NT2/D1 (cell line): ENCODE measurements at places on chromosomes 2 and 18.

DNA sequence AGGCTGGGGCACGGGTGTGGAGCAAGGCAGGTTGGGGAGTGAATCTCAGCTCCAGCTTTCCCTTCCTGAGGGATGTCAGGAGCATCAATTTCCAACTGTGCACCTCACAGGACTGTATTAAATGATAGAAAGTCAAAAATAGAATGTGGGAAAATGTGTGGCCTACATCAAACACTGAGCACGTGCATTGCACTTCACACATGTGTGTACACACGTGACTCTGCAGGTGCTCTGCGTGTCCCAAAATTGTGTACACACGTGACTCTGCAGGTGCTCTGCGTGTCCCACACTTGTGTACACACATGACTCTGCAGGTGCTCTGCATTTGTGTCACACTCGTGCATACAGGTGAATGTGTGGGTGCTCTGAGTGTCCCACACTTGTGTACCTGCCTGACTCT, 577.2 kb upstream of the SALL3 start:
- no peak for DNase-seq

- DNase-seq: no peak
Measured at GRCh38 chr2:20425371-20425881, 21.4 kb upstream of the RHOB start.

- DNase-seq: no peak
Measured at GRCh38 chr2:47172156-47172921, 17.2 kb upstream of the STPG4 start.

DNA sequence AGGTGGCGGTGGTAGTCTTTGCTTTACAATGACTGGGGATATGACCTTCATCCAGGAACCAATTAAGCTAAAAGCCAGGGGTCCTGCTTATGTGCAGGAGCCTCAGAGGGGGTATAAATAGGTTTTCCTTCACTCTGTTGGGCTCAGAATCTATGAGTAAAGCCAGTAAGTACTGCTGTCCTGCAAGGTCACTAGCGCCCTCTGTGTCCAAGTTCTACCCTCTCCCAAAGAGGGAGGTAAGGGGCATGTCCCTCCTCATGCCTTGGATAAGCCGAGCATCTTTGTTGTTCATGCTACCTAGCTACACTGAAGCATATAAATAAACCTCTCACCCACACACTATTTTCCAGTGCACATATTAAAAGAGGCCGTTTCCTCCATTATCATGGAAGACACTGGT, 79.4 kb downstream of the SPRED2 start:
- DNase-seq: no peak

GRCh38 chr2:128502200-128502599, 183.5 kb upstream of the HS6ST1 start:
- no peak for DNase-seq

GRCh38 chr18:74446178-74446577, 10.9 kb downstream of the DIPK1C start:
- DNase-seq: no peak

DNA sequence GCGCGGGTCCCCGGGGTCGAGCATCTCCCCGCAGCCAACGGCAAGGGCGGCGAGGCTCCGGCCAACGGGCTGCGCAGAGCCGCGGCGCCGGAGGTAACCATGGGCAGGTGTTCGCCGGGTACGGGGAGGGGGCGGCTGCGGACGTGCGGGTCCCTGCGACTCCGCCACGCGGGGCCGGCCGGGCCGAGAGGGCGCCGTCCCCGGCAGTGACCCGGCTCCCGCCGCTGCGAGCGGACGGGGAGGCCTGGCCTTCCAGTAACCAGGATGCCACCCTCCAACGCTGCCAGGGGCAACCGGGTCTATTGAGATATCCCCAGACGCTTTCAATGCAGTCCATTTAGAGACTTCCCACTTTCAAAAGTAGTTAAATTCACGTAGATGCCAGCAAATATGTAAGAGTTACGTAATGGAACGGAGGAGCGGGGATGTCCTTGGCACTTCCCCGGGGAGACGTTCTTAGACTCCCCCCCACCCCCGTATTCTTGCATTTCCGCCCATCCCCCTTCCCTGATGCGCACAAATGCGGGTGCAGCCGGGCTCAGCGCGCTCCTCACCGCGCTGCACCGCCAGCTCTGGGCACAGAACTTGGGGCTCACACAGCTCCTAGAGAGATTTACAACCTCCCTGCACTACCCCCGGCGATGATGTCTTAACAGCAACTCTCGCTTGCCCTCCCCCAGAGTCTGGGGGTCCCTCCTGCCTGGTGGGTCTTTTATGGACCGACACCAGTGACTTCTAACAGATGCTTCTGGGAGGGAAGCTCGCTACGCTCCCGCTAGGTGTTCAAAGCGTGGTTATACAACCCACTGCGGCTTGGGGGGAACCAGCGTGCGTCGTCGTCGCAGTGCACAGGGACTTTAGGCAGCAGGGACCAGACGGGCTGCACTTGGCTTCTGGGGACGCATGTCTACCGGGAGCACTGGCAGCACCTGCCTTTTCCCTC, 657 bp downstream of the SGPP2 start:
- DNase-seq: no peak

DNA sequence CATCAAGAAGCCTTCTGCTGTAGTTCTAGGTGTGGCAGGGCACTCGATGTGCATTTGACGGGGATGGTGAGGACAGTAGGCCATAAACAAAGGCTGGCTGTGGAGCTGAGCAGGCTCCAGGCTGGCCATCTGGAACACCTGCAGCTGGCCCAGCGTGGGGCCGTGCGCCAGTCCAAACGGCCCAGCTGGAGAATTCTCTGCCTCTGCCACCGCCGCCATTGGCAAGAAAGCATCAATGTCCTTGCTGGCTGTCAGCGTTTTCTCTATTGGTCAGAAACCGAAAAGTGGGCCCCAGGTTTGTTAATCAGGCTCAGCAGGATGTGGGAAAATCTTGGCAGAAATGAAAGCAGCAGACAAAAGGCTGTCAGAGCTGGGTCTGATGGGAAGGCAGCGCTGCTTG, 24.0 kb upstream of the CTIF start:
- no peak for DNase-seq

DNA sequence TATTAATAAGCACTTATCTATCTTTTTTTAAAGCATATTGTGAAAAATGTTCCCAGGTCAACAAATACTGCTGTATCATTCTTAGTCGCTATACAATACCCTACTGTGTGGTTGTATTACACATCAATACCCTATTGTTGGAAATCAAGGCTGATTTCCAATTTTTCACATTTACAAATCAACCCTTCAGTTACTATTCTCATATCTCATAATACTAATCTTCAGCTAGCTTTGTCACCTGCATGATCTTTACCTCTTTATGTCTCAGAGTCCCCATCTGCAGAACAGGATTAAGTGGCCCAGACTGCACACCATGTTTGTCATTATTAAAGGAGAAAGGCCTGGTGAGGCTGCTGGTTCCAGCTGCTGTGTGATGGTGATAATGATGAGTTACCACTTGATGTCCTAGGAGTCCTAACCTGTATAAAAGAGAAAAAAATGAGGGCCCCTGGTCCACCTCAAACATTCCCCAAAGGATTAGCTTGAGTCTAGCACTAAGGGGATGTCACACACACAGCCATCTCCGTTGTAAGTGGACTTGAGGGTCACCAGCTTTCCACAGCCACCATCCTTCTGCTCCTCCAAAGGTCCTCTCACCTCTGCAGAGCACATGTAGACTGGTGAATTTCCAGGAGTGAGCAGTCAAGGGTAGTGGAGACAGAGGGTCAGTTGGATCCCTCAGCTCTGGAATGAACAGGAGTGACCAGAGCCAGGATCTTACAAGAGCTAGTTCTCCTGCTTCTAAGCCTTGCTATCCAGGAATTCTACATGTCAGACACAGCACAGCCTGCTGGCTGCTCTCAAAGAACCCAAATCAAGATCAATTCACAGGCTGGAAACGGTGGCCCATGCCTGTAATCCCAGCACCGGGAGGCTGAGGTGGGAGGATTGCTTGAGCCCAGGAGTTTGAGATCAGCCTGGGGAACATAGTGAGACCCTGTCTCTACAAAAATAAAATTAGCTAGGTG, 36.0 kb upstream of the BIN1 start:
- DNase-seq: no peak

DNA sequence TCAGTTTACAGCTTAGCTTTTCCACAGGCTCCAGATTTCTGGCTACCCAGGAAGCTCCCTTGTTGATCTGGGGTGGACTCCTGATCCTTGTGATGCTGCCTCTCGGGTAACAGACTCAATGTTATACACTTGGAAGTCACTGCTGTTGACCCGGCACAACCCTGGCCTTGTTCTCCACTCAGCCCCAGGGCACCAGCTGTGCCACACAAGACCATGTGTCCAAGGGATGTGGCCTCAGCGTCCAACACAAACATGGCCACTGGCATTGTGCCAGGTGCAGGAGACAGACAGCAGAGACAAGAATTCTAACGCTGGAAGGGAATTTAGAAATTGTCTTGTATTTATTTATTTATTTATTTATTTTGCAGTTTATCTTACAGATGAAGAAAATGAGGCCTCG, 39.0 kb upstream of the PPP4R1 start:
- DNase-seq: no peak

- DNase-seq: peak; percentile 23
Measured at GRCh38 chr2:240326246-240326645, 109.2 kb upstream of the GPC1 start.

DNA sequence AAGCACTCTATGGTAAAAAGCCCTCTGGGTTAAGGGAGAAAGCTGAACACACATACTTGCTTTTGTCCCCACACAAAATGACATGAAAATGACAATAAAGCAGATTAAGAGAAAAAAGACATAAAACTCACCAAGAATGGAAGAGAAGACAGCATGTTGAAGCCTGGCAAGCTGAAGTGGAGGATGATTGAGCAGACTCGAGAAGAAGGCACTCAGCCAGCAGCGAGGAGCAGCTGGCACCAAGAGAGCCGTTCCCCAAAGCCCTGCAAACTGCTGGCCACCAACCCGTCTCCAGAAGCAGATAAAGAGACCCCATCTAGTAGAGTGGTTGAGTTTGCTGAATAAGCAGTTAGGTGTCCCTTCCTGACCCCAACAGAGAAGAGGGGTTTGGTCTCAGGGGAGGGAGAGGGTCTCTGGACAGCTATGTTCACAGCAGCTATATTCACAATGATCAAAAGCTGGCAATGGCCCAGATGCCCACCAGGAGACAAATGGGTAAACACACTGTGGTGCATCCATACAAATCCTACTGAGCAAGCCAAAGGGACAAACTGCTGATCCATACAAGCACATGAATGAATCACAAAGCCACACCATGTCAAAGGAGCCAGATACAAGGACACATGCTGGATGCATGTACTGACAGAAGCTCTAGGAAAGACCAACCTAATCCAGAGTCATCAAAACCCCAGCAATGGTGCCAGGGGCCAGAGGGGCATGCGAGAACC, 36.9 kb downstream of the FAM168B start:
- DNase-seq: no peak

GRCh38 chr18:58662118-58662517, 9.1 kb upstream of the MALT1 start:
- DNase-seq: no peak
